Prostate gland (tissue), 2 donors: ENCODE measurements at places on chromosomes 3 and 15.

DNA sequence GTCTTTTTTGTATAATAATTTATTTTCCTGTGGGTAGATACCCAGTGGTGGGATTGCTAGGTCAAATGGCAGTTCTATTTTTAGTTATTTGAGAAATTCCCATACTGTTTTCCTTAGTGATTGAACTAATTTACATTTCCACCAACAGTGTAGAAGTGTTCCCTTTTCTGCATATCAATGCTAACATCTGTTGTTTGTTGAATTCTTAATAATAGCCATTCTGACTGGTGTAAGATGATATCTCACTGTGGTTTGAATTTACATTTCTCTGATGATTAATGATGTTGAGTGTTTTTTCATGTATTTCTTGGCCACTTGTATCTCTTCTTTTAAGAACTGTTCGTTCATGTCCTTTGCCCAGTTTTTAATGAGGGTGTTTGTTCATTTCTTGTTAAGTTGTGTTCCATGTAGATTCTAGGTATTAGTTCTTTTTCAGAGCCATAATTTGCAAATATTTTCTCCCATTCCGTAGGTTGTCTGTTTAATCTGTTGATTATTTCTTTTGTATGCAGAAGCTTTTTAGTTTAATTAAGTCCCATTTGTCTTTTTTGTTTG lies 713.3 kb upstream of the EPHA6 start:
- no peak overlapping the region for H3K4me3 ChIP-seq
- no peak overlapping the region for H3K27ac ChIP-seq
- no peaks in the 10 kb centered on the region for H3K4me1 ChIP-seq
- no peak for DNase-seq

- no peak overlapping the region for H3K27ac ChIP-seq
- DNase-seq, result no peak
- no peaks in the 10 kb centered on the region for H3K4me1 ChIP-seq
- H3K36me3 ChIP-seq, result no peaks in the 10 kb centered on the region
These were observed 121.4 kb upstream of the RARB start for GRCh38 chr3:25306705-25307104.

DNA sequence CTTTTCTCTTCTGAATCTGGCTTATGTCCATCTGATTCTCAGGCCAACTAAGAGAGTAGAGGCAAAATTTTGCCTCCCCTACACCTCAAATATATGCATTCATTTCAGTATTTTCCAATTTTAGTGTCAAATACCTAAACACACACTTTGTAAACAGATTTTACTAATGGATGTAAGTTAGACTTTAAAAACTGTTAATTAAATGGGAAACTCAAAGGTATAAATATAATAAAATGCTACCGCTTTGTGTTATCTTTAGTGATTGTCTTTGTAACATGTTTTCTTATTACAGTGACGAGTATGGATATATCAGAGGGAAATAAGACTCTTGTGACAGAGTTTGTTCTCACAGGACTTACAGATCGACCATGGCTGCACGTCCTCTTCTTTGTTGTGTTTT lies at the start of gene OR5AC2:
OR5AC2 (plus strand) TSS at position 301 of the 400 bp plus-strand sequence; CDS start at position 301, 0 bp downstream.
- H3K4me1 ChIP-seq, result no peaks in the 10 kb centered on the region
- no peak within 1 kb of the TSS for H3K27ac ChIP-seq
- no peaks in the 10 kb centered on the region for H3K27me3 ChIP-seq
- H3K4me3 ChIP-seq, result no peak within 1 kb of the TSS
- H3K36me3 ChIP-seq, result no peaks in the 10 kb centered on the region

DNA sequence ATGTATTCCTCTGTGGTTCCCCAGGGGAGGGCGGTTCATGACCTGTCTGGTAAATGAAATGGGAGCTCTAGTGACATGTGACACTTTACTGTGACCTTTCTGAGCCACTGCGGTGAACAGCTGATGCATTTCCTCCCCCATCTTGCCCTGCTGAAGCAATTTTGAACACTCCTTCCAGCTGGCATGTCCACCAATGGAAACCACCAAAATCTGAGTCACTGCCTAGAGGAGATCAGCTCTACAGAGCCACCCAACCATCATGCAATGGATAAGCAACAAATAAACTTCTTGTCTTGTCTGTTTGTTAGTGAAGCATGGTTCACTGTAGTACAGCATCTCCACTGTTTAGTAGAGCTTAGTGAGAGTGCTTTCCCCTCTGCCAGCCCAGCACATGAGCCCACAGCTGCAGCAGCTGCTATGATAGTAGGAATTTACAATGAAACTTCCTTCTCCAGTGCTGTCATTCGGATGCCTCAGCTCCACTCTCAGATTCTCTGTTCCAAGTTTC lies 479.4 kb downstream of the NTRK3 start:
- no peak overlapping the region for H3K4me3 ChIP-seq
- no peaks in the 10 kb centered on the region for H3K4me1 ChIP-seq
- no peaks in the 10 kb centered on the region for H3K36me3 ChIP-seq
- H3K27ac ChIP-seq, result no peak overlapping the region
- no peak for DNase-seq
